Myocyte (in vitro differentiated cells): ENCODE measurements at places on chromosomes 2 and 18. TPM values are rescaled to one million over a fixed set of nuclear protein-coding genes. Genes with fewer than 3 reads are reported as not detected.

DNA sequence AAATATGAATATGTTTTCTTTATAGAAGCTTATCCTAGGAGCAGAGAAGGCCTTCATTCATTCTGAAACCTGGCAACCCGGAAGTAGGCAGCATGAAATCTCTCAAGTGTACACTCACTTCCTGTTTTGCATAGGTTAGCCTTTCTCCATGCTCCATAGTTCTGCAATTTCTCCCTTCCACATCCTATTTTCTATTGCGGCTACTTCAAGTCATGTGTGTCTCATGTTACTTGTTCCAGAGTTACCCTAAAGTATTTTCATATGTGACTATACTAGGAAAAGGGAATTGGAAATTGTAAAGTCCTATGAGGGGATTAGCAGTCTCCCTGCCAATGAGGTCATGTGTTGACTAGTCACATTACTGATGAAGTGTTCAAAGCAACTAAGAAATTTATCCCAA, 320.6 kb downstream of the NCKAP5 start:
- DNase-seq: no peak

GRCh38 chr2:241898463-241899270, 29.1 kb downstream of the RTP5 start:
- DNase-seq: no peak

- peak; percentile 46 for DNase-seq
Measured at GRCh38 chr18:55477499-55477859, 110.5 kb downstream of the TCF4 start.

Gene ACMSD
- total RNA-seq: not detected in 2 replicates

- DNase-seq: peak; percentile 4
Measured at GRCh38 chr2:163173591-163173990, 335.0 kb upstream of the KCNH7 start.

Gene TSGA10
- 2.4 and 5.9 TPM in 2 replicates for total RNA-seq

Gene STK39
- 21.4 and 45.9 TPM in 2 replicates for total RNA-seq

DNA sequence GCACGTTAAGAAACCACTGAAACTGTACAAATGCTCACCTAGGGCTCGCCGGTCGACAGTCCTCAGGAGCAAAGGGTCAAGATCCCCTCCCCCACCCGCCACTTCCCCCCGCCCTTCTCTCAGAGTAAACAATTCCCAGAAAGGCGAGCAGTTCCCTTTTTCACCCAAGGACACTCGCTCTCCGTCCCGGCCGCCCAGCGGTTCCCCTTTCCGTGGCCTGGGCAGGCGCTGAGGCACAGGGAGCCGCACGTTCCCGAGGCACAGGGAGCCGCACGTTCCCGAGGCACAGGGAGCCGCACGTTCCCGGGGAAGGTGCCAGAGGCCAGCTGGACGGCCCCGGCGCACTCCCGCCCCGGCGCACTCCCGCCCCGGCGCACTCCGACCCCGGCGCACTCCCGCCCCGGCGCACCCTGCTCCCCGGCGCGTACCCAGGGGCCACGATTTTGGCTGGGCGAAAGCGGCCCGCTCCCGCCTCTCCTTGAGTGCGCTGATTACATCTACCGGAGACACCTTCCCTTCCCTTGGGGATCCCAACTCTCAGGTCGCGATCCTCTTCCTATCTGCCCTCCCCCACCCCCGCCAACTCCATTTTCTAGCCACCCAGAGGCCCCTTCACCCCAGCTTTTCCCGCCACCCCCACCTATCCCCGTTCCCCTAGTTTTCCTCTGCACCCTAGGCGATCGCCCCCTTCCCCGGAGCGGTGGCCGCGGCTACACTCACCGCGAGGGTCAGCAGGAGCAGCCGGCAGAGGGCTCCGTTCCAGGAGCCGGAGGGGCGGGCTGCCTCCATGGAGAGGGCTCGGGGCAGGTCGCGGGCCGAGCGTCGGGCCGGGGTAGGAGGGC, 817 bp downstream of the DSC2 start:
- no peak for DNase-seq

- no peak for DNase-seq
Measured at GRCh38 chr2:67065046-67065445, 332.1 kb upstream of the ETAA1 start.

Gene POU3F3
- not detected in 2 replicates for total RNA-seq

DNA sequence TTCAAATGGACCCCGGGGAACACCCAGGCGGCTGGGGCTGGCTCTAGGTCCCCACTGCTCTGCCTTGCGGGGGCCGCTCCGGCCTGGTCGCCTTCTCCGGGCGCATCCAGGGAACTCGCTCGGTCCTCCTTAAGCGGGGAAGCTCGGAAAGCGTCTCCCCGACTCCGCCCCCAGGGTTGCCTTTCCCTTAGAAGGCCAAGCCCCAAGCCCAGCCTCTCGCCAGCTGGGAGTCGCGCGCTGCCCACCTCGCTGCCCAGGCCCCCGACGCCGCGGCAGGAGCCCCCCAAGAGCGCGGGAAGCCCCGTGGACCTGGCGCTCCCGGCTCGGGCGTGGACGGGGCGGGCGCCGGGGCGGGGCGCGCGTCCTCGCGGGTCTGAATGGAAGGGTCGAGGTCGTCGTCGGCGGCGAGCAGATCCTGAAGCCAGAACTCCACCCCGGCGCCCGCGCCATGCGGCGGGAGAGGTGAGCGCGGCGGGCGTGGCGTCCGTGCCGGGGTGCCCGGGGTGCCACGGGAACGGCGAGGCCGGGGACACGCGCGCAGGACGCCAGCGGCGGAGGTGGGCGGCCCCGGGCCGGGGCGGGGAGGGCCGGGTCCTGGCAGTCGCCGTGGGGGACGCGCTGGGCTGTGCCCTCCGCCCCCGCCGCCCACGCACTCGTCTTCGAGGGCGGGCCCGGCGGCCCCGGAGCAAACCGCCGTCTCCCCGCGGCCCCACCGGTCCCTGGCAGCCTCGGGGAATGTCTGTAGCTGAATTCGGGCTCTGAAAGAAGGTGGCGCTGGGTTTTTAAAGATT, at the start of gene BOK:
BOK (plus strand) TSS at position 214 of the 791 bp plus-strand sequence. CDS start 739 bp downstream, outside the sequence.
- DNase-seq: peak; percentile 91

GRCh38 chr2:136444323-136444722, 321.0 kb upstream of the THSD7B start:
- DNase-seq: no peak

DNA sequence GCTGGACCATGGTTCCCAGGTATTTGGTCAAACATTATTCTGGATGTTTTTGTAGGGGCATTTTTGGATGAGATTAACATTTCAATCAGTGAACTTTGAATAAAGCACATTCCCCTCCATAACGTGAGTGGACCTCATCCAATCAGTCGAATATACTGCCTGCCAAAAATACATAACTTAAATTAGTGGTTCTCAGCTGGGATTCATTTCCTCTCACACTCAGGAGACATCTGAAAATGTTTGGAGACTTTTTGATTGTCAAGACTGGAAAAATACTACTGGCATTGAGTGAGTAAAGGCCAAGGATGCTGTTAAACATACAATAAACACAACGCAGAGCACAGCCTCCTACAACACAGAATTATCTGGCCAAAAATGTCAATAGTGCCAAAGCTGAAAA, 198.2 kb downstream of the MYO1B start:
- DNase-seq: no peak

GRCh38 chr2:229088517-229088913, 182.6 kb downstream of the PID1 start:
- no peak for DNase-seq

Gene BMP10
- 0.11 TPM in 1 of 2 replicates, not detected in the other for total RNA-seq

- no peak for DNase-seq
Measured at GRCh38 chr2:235774153-235774870, 280.5 kb downstream of the AGAP1 start.

DNA sequence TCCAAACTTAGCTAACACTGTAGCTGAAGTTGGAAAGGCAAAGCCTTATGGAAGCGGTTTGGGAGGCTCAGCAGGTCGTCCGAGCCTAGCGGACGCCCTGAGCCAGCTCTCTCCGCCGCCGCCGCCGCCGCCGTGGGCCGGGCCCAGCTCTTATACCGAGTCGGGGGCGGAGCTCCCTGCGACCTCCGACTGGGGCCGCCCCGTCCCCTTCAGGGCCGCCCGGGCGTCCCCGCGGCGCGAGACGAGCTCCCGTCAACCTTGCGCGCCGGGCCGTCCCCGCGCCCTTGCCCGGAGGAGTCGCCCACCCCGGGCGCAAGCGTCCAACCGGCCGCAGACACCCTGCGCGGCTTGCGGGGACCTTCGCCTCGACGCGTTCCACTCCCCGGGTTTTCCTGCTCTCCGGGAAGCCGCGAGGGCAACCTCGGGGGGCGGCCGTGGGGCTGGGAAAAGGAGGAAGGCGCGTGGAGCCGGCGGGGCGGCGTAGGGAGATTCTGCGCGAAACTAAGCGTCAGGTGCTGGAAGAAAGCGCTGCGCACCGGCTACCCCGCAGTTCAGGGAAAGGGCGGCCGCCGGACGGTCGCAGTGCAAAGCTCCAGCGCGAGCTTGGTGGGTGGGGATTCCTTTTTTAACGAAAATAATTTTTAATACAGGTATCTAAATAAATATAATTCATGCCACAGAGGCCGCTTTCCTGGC, at the start of gene SLC40A1:
SLC40A1 (minus strand) TSS at position 129 of the 696 bp plus-strand sequence. CDS start 326 bp downstream, outside the sequence.
- DNase-seq: peak; percentile 90

DNA sequence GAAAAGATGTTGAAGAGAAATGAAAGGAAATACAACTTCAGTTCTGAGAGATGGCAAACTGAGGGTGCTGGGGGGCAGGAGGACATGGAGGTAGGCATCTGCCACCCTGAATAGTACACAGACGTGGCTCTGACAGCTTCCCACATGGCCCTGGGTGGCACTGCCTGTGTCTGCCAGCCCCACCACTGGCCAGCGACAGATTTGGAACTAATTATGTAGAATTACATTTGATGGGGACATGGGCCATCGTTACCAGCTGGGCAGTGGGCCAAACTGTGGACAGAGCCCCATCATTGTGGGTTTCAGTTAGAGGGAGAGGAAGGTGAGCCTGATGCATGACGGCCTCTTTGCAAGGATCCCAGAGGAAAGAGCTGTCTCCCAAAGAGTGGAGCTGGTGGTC, 216.0 kb upstream of the HAAO start:
- DNase-seq: no peak

DNA sequence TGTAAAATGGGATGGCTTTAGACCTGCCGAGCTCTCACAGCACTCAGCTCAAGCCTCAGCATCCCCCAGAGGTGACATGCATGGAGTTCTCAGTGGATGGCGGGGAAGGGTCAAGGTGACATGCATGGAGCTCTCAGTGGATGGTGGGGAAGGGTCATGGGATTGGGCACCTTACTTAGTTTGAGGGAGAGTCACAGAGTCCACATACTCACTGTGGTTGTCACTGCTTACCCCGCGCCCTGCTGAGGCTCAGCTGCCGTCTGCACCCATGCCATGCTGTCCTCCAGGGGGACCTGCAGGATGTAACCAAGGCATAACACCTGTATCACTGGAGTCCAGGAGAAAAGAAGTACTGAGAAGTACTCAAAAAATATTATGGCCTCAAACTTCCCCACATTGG, 112.2 kb upstream of the TPO start:
- DNase-seq: no peak

Gene GPR75
- 0.70 and 0.94 TPM in 2 replicates for total RNA-seq

DNA sequence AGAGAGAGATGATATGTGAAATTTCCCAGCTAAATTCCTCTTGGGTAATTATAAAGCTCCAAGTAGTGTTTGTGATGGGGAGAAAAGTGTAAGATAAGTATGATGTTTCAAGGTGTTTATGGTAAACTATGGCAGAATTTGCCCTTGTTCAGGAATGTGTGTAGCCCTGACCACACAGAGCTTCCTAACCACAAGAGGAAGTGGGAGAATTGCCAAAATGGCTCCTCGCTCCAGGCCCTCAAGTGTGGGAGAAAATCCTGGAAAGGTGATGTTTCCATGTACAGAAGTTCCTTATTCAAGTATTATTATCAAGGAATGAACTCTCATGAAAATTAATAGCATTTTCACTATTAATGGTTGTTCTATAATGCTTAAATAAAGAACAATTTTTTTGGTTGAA, 878.3 kb downstream of the TDRD15 start:
- DNase-seq: no peak

Gene AOX1
- total RNA-seq: 4.9 and 5.9 TPM in 2 replicates

DNA sequence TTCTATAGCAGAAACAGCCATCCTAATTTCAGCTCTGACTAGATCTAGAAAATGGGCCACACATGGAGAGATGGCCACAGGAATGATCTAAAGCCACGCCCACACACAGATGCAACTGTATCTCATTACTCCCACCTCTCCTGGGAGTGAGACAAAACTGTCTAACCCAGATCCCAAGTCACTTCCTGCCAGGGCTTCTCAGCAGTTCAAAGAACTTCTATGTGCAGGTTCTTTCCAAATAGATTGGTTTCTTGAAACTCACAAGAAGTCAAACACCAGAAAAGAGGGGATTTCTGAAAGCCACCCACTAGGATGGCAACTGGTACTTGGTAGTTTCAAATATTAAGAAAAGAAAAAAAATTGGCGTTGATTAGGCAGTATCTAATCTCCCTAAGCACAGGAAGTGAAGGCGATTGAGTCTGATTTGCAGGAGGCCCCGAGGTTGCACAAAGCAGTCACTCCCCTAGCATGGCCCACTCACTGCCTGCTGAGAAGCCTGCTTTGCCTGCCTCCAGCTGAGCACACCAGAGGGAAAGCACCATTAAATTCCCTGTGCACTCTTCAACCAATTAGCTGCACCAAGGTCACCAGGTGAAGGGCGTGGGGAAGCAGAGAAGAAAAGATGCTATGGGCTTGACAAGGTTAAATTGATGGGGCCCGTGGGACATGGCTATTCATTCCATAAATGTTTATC, 51.1 kb downstream of the PAPOLG start:
- peak; percentile 78 for DNase-seq

GRCh38 chr2:184305105-184305504, 293.2 kb upstream of the ZNF804A start:
- DNase-seq: no peak

Gene ASIC4
- total RNA-seq: 0.29 and 0.31 TPM in 2 replicates

- no peak for DNase-seq
Measured at GRCh38 chr2:95799892-95800291, 191.7 kb downstream of the ANKRD36C start.

DNA sequence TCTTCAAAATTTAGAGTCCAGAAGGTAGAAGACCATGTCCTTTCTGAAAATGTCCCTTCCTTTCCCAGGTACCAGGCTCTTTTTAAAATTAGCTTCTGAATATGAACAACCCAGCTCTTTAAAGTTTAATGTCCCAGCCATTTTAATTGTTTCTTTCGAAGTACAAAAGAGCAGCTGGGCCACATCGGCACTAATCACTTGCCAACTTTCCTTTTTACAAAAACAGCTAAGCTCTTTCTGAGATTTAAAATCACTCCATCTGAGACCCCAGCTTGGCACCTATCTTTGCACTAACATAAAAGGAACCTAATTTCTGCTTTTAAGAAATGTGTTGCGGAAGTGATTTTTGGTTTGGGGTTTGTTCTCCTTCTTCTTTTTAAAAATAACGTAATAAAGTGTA, 2.6 kb downstream of the BOD1L2 start:
- no peak for DNase-seq

Gene PHLPP1
- total RNA-seq: 4.8 and 4.9 TPM in 2 replicates

DNA sequence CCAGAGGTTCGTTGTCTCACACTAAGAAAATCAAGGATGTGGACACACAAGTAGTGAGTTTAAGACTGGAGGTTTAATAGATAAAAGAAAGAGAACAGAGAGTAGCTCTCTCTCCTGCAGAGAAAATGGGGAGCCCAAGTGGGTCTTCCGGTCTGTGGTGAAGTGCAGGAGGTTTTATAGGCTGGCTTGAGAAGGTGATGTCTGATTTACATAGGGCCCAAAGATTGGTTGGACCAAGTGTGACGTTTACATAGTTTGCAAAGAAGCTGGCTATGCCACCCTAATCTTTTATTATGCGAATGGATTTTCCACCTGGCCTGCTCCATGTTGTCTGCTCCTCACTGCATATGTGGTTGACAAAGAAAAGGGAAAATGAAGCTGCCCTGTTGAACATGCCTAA, 430.4 kb upstream of the TRIB2 start:
- no peak for DNase-seq

- no peak for DNase-seq
Measured at GRCh38 chr2:21866316-21866715, 742.5 kb downstream of the TDRD15 start.

Gene RGPD3
- total RNA-seq: 0.16 and 0.64 TPM in 2 replicates

GRCh38 chr2:19899985-19900930, 1.5 kb downstream of the TTC32 start:
- peak; percentile 28 for DNase-seq
